ENCODE measurements at places on chromosomes 7 and 10.

DNA sequence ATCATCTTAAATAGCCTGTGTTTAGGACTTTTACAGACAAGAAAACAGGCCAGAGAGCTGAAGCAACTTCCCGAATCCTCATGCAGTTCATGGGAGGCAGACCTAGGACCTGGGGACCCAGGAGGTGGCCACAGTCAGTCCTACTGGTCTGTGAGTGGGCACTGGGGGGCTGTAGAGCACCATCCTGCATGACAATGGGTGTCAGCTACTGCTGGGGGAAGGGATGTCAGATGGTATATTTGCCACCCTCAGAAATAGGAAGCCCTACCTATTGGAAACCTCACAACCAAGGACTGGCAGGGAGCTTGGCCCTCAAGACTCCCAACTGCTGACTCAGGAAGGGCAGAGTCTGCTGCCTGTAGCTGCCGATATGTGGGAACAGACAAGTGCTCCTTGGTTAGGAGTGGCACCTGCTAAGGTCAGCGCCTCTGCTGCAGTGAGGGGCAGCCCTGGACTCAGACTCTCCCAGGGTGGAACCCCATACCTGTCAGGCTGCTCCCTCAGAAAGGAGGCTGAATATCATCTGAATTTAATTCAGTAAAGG is 29.7 kb downstream of the OGDH start:
- DNase-seq = no peak

DNA sequence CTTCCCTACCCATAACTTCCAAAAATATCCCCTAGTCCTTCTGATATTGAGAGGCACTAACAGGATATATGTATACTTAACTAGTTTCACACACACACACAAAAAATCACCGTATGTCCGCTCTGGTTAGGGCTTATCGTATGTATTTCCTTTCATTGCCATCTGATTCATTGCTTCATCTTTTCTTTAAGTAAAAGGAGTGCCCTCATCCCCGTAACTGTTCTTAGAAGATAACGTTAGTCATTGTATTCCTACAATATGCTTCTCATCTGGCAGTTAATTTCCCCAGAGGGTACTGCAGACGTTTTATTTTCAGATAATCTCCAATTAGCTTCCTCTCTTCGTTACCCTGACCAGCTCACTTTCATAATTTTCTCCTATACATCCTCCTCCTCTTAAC is 37.3 kb downstream of the NRCAM start:
- no peak for DNase-seq

DNA sequence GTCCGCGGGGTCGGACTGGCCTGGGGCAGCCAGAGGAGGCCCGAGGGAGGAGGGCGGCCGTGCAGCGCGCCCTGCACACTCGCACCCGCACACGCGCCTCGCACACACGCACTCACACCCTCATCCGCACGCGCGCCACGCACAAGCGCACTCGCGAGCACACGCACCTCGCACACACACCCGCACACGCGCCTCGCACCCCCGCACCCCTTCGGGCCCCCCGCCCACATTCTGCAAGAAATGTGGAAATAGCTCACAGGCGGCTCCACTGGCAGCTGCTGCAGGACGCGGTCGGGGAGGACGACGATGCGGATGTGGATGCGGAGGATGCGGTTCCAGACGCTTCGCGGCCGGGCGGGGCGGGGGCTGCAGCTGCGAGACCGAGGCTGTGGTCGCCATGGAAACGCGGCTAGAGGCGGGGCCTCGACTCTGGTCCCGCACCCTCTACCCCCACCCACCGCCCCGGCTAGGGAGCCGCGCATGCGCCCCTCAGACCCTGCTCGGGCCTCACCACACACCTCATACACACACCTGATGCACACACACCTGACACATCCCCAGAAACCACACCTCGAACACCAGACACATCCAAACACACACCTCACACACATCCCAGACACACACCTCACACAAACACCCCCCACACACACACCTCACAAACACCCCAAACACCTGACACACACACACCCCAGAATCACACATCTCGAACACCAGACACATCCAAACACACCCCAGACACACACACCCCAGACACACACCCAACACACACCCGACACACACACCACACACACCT is at the start of gene CALY:
Gene CALY (minus strand): TSS at position 320 of the 793 bp plus-strand sequence. CDS start 7,907 bp downstream, outside the sequence.
- no peak for DNase-seq

GRCh38 chr10:49700997-49701396 is 21.5 kb downstream of the C10orf53 start:
- no peak for DNase-seq

- DNase-seq = no peak
Measured at GRCh38 chr7:97873606-97874005, 1.4 kb upstream of the ASNS start.

GRCh38 chr10:70355051-70356021 is 27.1 kb downstream of the LRRC20 start:
- DNase-seq = no peak

- DNase-seq = no peak
Measured at GRCh38 chr7:143013473-143013872, 13.5 kb downstream of the OR9A2 start.

DNA sequence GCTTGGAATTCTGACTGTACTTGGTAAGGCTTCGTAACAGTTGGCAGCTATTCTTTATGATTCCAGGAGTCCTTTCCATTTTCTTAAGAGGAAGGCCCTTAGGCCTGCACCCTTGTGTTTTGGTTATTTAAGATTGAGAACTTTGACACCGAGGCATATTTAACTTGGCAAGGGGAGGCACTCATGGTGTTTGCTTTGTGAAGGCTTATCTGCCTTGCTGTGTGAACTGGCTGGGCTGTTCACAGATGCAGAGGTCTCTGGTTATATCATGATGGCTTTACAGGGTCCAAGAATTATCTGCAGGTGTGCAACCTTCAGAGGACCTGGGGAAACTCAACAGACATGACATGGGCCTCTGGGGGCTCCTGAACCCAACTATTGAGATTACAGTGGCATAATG is 833 bp upstream of the PNLIPRP1 start:
- DNase-seq = no peak

DNA sequence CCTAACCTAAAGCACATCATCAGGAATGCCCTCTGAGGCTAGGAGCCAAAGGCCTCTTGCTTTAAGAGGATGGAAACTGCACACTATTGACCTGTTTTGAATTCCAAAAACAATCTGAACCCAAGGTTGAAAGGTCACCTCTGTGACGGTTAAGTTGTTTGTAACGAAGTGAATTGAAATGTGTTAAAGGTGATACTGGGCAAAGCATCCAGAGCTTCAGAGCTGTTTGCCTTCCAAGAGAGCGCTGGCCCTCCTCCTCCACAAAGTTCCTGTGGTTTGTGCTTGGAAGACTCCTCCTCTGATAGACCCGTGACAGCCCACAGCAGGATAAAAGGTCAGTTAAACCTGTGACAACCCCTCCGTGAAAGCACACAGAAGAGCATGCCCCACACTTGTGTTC is 133.7 kb upstream of the CTTNBP2 start:
- no peak for DNase-seq

Measured in HT1080 (cell line).